ENCODE measurements at places on chromosomes 16 and 17. TPM values are rescaled to one million over a fixed set of nuclear protein-coding genes. Genes with fewer than 3 reads are reported as not detected.

- H3K4me3 ChIP-seq = no peak overlapping the region
- no peak for DNase-seq
- H3K27me3 ChIP-seq = no peaks in the 10 kb centered on the region
- no peak overlapping the region for H3K27ac ChIP-seq
- no peaks in the 10 kb centered on the region for H3K36me3 ChIP-seq
Observed at GRCh38 chr17:74394275-74394950, 27.1 kb downstream of the GPR142 start.

DNA sequence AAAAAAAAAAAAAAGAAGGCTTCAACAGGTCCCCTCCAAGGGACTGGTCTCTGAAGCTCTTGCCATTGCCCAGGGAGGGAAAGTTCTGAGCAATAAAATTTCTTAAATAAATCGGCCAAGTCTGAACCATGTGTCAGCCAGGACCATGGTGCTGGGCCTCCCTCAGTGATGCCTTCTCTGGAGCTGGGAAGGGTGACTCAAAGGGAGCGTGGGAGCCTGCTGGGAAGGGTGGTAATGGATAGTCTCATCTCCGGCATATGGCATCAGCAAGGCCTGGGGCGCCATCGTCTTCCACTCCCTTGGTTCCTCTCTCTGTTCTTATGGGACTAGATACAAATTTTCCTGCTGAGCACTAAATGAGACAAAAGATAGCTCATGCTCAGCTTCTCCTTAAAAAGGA is 2.3 kb downstream of the VKORC1 start:
- H3K36me3 ChIP-seq = no peaks in the 10 kb centered on the region
- peaks cover 9% of the 10 kb centered on the region for H3K4me1 ChIP-seq
- no peak for DNase-seq
- H3K4me3 ChIP-seq = peak overlapping the region; percentile 50
- H3K27me3 ChIP-seq = no peaks in the 10 kb centered on the region

Gene TAC4
- not detected for total RNA-seq

Gene CALB2
- total RNA-seq = 2.2 TPM

DNA sequence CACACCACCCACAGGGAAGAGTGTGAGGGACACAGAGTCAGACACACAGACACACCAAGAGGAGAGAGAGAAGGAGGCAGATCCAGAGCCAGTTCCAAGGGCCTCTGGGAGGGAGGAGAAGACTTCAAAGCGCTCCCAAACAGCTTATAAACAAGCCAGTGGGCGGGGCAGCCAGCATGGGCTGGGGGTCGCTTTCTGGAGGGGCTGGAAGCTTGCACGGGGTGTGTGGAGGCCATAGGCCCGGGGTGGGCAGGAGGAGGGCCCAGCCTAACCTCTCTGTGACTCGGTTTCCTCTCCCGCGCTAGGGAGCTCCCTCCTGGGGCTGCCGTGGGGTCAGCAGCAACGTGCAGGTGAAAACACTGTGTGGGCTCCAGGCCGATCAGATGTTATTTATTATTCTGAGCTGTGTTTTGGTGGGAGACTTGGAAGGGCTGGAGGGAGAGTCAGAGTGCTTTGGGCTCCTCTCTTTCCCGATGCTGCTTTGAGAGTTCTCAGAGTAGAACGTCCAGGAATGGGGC is 2.5 kb upstream of the WFIKKN2 start:
- H3K27ac ChIP-seq = no peak overlapping the region
- peaks cover 18% of the 10 kb centered on the region for H3K4me1 ChIP-seq
- H3K27me3 ChIP-seq = peaks cover 25% of the 10 kb centered on the region
- no peak overlapping the region for H3K4me3 ChIP-seq
- DNase-seq = no peak
- no peaks in the 10 kb centered on the region for H3K36me3 ChIP-seq

DNA sequence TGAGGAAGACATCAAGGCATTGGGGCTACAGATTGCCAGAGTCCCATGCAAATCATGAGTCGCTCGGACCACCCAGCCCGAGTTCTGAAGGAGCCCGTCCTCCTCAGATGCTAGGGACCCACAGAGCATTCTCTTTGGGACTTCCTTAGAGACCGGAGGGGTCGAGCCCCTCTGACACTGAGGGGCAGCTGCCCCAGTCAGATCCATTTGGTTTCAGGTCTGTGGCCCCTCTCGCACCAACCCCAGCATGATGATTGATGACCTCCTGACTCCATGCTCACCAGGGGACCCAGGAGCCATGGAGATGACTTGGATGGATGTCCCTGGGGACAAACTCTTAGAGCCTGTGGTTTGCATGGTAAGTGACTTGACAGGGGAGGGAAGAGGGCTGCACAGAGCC is 8.0 kb downstream of the PDF start:
- peaks cover 23% of the 10 kb centered on the region for H3K36me3 ChIP-seq
- DNase-seq = no peak
- peaks cover 4% of the 10 kb centered on the region for H3K4me1 ChIP-seq
- H3K27me3 ChIP-seq = no peaks in the 10 kb centered on the region
- H3K27ac ChIP-seq = no peak overlapping the region

DNA sequence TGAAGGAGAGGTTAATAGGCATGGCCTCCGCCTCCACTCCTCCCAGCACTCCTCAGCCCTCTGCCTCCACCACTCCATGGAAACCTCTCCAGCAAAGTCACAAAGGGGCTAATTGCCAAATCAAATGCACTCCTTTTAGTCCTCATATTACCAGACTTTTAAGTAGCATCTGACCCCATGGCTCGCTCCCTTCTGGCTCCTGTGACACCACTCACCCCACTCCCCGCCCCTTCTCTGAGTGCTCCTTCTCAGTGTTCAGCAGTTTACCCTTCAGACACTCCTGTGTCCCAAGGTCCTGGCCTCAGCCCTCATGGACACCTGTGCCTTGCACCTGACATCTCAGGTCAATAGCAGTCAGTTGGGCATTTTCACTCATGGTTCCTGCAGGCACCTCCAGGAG is 243.5 kb upstream of the CCL2 start:
- no peaks in the 10 kb centered on the region for H3K36me3 ChIP-seq
- no peak overlapping the region for H3K27ac ChIP-seq
- no peak for DNase-seq
- no peak overlapping the region for H3K4me3 ChIP-seq
- no peaks in the 10 kb centered on the region for H3K4me1 ChIP-seq
- no peaks in the 10 kb centered on the region for H3K27me3 ChIP-seq

DNA sequence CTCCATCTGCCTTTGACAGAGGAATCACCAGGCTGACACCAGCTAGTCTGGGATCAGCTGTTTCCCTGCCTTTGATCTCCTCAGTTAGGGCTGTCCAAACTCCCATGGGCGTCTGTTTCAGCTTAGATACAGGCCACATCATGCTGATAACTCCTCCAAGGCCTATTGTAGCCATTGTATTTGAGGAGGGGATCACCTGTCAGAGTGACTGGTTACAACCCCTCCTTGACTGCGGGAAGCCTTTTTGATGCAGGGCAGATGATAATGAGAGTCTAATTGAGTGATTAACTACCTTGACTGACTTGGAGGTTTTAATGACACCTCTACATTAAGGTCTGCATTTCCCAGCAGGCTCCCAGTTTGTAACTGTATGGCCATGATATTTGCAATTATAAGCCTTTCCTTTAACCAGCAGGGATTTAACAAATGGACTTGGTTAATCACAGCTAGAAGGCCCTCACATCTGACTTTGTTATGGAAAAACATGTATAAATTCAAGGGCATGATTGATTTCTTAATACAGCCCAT is 863.5 kb downstream of the KCNJ2 start:
- no peak for DNase-seq
- H3K27ac ChIP-seq = no peak overlapping the region
- no peaks in the 10 kb centered on the region for H3K36me3 ChIP-seq
- peaks cover 7% of the 10 kb centered on the region for H3K4me1 ChIP-seq
- H3K27me3 ChIP-seq = peaks cover 8% of the 10 kb centered on the region

Gene CDK5R1
- 6.2 TPM for total RNA-seq

DNA sequence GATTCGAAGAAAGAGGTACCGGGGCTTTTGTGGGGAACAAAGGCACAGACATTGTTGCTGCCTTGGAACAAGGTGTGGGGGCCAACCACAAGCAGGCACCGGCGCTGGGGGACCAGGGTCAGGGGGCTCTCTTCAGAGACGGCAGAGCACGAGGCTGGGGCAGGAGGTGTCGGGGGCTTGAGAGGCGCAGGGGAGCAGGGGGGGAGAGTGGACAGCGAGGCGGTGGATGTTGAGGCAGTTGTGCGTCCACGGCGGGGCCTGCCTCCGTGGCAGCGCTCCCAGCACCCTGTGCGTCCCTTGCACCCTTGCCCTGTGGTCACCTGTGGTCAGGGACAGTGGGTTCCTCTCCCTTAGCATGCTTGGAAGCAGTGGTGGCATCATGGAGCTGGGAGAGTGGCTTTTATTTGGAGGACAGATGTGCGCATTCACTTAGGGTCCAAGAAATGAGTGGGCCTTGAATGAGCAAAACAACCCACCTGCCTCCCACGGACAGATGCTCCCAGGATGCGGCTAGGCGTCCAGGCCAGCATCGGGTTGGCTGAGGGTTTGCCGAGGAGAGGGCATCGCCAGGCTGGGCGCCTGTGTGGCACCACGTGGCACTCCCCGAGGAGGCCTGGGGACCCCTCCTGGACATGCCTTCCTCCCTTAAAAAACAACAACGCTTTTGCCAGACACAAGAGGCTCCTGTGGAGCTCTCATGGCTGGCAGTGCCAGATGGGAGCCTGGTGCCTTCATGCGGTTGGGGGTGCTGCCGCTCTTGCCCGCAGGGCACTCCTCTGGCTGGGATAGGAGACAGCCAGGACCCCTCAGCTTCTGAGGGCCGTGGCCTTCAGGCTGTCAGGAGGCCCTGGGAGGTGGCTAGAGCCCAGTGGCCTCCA is 113.0 kb downstream of the BANP start:
- H3K27ac ChIP-seq = no peak overlapping the region
- DNase-seq = no peak
- peaks cover 6% of the 10 kb centered on the region for H3K36me3 ChIP-seq
- H3K27me3 ChIP-seq = no peaks in the 10 kb centered on the region

DNA sequence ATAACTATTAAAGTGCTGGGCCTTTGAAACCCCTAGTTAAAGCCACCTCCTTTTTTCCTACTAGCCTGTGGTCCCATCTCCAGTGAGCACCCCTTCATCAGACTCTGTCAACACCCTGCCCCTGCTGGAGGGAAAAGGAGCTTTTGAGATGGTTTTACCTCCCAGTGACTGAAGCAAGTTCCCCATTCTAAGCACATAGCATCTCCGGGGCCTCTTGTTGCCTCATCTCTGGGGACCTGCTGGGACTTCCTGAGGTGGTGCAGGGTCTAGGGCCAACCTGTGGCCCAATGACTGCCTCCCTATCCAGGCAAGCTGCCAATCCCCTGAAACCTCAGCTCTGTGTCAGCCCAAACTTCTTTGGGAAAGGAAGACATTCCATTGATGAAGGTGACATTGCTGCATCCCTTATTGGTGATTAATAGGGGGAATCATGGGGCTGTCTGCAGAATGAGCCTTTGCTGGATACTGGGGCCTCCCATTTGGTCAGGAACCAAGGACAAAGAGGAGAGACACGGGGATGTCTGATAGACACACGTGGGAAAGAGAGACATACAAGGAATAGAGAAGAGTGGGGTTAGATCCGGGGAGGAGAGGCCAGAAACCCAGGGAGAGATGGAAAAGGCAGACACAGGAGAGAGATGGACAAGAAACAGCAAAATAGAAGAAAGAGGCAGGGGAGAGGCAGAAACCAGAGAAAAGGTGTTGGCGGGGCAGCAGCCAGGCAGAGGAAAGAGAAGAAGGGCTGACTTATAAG is 2.4 kb downstream of the C1QL1 start:
- peaks cover 67% of the 10 kb centered on the region for H3K27me3 ChIP-seq
- peaks cover 6% of the 10 kb centered on the region for H3K4me1 ChIP-seq
- no peak overlapping the region for H3K27ac ChIP-seq
- H3K36me3 ChIP-seq = no peaks in the 10 kb centered on the region
- no peak for DNase-seq

- H3K27me3 ChIP-seq = no peaks in the 10 kb centered on the region
- H3K36me3 ChIP-seq = peaks cover 10% of the 10 kb centered on the region
- DNase-seq = no peak
- H3K4me3 ChIP-seq = no peak overlapping the region
- H3K4me1 ChIP-seq = no peaks in the 10 kb centered on the region
Observed at GRCh38 chr17:17153071-17153470, 53.1 kb downstream of the PLD6 start.

Gene ATP5PD
- 163 TPM for total RNA-seq

DNA sequence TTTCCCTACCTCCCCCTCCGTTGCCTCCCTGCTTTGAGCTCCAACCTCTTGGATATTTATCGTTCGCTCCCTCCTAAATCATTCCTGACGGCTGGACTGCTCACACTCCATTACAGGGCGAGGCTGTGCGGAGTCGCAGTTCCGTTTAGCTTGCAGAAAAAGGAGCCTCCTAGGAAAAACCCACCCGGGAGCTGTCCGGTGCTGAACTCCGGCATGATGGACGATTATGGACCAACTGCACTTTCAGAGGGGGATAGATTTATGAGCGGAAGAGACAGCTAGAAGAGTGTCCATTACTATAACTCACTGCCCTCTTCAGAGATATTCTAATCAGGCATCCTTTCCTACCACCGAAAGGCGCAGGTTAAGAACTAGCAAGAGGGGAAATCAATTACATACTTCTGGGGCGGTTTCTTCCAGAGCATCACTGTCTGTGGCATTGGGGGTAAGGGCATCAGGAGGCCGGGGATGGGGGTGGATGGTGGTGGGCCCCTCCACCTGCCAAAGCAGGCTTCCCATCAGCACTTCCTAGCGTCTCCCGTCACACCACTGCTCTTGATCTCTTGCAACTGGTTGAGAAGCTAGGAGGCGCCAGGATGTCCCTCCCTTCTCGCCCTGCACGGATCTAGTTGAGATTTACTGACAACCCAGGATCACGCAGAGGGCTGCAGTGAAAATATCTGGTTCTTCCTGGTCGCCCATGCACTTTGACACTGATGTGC is 251.2 kb downstream of the ENGASE start:
- H3K36me3 ChIP-seq = no peaks in the 10 kb centered on the region
- no peaks in the 10 kb centered on the region for H3K4me1 ChIP-seq
- peaks cover 63% of the 10 kb centered on the region for H3K27me3 ChIP-seq
- DNase-seq = peak; percentile 56
- no peak overlapping the region for H3K27ac ChIP-seq
- no peak overlapping the region for H3K4me3 ChIP-seq

Gene GABARAPL2
- total RNA-seq = 79.0 TPM

- no peaks in the 10 kb centered on the region for H3K27me3 ChIP-seq
- H3K36me3 ChIP-seq = peaks cover 54% of the 10 kb centered on the region
- no peak for DNase-seq
- no peak overlapping the region for H3K4me3 ChIP-seq
Observed at GRCh38 chr16:14219983-14220382, 148.9 kb downstream of the MRTFB start.
